Hematopoietic multipotent progenitor cell treated with erythropoietin and hydrocortisone succinate and interleukin-3 and kit ligand, for 15 days (in vitro differentiated cells): ENCODE measurements at places on chromosomes 16 and 17.

DNA sequence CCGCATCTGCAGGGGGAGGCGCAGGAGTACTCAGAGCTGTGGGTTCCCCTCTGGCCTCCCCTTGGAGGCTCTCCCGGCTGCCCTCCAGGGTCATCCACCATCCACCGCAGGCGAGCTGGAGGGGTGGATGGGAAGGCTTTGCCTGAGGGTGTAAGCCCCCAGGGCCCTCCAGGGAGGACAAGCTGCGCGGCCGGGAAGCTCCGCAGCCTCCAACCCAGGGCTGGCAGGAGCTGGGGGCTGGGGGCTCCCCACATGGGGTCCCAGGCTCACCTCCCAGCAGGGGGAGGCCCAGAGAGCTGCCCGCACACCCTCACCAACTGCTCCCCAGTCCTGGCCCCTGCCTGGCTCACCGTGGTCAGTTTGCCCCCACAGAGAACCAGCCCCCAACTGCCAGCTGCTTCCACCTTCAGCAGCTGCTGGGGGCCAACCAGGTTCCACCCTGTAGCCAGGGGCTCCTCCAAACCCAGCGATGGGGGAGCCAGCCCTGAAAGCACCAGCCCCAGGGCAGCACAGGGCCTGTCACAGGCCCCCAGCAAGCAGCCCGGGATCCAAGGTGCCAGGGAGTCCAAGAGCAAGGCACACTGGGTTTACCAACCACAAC lies 19.8 kb upstream of the CHMP6 start:
- no peak for DNase-seq

GRCh38 chr17:80689129-80689619 lies 144.5 kb downstream of the RPTOR start:
- peak; percentile 6 for DNase-seq

DNA sequence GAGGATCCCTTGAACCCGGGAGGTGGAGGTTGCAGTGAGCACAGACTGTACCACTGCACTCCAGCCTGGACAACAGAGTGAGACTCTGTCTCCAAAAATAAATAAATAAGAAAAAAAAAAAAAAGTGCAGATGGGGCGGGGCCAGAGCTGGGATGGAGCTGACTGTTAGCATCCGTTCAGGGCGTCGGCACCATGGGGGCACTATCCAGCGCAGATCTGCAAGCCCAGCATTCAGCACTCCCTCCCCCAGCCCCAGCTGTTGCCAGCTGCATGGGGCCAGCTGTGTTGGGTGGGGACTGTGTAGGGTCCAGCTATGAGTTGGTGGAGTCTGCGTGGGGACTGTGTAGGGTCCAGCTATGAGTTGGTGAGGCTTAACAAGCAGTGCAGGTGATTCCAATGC lies 13.3 kb downstream of the GPRC5C start:
- DNase-seq: no peak

DNA sequence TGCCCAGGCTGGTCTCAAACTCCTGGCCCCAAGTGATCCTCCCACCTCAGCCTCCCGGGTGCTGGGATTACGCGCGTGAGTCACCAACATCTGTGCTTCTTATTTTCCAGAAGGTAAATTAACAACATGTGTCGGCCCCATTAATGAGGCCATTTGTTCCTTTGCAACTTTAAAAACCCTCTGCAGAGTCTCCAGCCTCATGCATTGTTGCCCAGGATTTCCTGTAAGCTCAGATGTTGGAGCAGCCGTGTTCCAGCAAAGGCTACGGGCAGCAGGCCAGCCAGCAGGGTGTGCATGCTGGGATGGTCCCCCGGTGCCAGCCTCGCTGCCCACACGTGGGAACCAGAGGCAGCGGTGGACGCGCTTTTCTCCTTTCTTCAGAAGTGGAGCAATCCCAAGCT lies 19.1 kb upstream of the HEXD start:
- DNase-seq: no peak

- DNase-seq: no peak
These were observed 2.5 kb upstream of the CDYL2 start for GRCh38 chr16:80806927-80807340.

GRCh38 chr16:88886420-88886844 lies 20.0 kb upstream of the PABPN1L start:
- DNase-seq: no peak

DNA sequence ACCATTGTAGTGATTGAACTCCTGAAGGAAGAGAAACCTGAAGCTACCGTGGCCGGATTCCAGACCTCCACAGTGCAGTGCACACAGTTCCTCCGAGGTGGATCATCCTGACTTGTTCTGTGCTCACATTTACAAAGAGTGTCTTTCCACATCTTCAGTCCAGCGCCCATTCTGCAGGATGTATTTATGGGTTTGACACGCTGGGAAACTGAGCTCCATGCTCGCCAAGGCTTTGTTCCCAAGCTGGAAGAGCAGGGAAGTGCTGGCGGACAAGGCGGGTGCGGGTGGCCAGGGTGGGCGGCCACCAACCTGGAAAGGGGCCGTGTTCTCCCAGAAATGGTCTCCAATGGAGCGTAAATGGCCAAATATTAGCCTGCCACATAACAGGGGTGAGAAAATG lies 227.9 kb downstream of the IRF8 start:
- no peak for DNase-seq

DNA sequence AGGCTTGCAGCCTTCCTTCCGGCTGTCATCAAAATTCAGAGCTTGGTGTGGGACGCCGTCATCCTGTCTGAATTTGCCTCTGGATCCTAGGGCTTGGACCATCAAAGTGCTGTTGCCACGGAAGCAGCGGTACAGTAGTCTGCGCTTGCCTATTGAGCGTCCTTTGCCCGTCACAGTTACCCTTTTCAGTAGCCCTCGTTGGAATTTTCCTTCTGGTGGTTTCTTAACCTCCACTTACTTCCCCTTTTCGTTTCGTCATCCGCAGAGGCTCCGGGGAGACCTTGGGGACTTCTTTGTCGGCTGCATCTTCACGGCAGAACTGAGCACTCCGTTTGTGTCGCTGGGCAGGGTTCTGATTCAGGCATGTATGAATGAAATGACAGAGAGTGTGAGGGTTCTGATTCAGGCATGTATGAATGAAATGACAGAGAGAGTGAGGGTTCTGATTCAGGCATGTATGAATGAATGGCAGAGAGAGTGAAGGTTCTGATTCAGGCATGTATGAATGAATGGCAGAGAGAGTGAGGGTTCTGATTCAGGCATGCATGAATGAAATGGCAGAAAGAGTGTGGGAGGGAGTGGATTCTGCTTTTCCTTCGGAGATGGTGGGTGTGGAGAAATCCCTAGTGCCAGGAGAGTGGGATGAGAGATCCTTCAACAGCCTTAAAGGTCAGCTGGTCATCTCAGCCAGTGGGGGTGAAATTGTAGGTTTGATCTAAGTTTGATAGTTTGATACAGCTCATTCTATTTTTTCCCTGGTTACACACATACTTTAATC lies 8.0 kb downstream of the TLCD3A start:
- DNase-seq: no peak

DNA sequence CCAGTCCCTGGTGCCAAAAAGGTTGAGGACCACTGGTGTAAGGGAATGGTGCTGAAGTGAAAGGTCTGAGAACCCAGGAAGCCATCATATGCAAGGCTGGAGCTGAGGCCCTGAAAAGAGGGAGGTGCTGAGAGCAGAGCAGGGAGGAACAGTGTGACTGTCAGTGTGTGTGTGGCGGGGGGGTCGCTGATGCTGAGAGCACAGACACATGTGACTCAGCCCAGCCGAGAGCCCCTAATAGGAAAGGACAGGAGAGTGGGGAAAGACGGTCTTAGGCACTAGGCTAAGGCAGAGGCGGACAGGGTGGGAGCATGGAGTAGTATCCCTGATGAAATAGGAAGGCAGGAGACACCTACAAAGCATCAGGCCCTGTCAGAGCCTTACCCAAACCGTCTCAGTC lies 1.2 kb downstream of the B9D1 start:
- no peak for DNase-seq

GRCh38 chr17:37488009-37488604 lies 1.6 kb upstream of the DUSP14 start:
- DNase-seq: no peak

DNA sequence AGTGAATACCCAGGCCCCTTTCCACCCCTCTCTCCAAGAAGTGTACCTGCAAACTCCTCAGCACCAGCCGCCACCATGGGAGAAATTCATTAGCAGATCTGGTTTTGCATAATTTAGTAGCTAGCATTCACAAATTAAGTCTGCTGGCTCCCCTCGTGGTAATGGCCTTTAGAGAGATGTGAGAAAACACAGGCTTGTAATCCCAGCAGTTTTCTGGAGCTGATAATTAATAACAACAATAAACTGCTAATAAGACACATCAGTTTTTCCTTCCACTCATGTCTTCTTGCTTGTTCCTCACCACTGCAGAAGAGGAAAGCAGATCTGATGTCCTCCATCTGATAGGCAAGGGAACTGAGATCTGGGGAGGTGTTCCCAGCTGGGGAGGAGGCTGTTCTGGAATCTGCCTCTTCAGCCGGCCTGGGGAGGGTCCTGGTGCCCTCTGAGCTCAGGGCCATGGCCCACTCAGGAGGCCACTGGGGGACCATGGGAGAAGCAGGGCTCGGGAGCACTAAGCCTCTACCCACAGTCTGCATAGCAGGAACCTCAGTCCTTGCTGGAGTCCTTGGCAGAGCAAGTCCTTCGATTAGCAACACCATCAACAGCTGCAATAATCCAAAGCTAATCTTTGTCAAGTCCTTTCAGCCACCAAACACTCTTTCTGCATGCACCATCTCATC lies 74.2 kb upstream of the DNAJA2 start:
- no peak for DNase-seq

DNA sequence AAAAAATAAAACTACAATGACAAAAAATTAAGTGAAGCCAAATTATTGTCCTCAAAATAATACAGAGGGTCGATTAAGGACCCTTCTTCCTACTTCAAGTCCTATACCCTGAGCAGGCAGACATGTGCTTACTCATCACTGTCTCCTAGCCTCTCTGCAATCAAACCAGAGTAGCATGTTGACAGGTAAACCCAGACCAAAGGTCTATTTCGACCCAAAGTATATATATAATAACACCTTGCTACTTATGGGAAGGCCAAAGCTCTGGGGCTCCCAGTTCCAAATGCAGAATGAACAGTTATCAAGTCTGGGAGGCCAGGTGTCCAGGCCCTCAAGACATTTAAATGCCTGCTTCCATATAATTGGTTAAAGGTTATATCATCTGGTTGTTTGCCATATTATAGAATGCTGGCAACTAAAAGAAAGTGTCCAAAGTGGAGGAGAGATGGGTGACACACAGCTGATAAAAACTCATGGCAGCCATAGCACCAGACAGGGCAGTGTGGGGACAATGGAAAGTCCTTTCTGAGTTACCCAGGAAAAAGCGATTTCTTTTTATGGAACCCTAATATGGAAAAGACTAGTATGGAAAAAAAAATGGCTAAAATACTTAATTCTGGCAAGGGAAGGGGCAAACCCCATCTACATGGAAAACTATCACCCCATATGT lies 53.6 kb downstream of the N4BP1 start:
- no peak for DNase-seq

DNA sequence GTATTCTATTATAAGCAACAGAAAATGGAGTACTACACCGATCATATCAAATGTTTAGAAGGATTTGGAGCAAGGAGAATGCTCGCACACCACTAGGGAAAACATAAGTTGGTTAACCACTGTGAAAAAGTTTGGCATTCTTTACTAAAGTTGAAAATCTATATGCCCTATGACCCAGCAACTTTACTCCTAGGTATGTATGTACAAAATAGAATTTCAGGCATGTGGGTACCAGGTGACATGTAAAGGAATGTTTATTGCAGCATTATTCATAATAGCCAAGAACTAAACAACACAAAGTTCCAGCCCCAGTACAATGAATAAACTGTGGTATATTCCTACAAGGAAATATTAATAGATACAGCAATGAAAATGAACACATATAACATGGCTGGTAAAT lies 5.8 kb upstream of the HBZ start:
- no peak for DNase-seq

DNA sequence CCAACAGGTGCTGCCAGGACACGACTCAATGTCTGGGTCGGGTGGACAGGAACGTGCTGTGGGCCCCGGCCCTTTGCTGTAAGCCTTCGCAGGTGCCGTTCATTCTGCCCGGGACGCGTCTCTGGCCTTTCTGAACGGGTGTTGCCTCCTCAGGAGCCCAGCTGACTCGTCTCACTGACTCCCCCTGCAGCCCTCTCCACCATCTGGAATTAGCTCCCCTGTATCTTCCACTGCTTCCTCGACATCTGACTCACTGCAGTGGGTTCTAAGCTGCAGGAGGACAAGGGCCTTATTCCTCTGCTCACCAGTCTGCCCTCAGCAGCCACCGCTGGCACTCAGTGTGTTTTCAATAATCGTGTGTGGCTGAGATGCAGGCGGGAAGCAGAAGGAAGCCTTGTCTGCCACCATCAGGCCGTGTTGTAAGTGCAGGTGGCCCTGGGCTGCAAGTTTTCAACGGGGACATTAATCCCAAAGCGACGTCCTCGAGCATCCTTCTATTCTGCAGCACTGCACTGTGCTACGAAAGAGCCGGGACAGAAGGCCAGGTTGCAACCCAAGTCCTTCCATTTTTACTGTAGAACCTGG lies 256.2 kb downstream of the FOXL1 start:
- DNase-seq: no peak

DNA sequence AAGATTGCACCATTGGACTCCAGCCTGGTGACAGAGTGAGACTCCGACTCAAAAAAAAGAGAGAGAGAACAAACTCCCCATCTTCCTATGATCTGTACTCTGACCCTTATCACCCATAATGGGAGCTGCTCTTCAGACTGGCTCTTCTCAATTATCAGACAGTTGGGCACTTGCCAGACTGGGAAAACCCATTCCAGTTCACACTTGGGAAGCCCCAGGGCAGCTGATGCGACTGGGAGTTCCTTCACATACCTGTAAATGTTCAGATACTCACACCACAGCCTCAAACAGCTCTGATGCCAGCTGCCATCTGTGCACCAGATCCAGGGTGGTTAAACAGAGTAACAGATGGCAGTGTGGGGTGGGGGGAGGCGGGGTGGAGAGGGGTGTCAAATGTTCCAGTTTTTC lies 23.8 kb upstream of the TMEM101 start:
- no peak for DNase-seq

- DNase-seq: no peak
These were observed 1.3 kb upstream of the PCGF2 start for GRCh38 chr17:38749223-38750043.

DNA sequence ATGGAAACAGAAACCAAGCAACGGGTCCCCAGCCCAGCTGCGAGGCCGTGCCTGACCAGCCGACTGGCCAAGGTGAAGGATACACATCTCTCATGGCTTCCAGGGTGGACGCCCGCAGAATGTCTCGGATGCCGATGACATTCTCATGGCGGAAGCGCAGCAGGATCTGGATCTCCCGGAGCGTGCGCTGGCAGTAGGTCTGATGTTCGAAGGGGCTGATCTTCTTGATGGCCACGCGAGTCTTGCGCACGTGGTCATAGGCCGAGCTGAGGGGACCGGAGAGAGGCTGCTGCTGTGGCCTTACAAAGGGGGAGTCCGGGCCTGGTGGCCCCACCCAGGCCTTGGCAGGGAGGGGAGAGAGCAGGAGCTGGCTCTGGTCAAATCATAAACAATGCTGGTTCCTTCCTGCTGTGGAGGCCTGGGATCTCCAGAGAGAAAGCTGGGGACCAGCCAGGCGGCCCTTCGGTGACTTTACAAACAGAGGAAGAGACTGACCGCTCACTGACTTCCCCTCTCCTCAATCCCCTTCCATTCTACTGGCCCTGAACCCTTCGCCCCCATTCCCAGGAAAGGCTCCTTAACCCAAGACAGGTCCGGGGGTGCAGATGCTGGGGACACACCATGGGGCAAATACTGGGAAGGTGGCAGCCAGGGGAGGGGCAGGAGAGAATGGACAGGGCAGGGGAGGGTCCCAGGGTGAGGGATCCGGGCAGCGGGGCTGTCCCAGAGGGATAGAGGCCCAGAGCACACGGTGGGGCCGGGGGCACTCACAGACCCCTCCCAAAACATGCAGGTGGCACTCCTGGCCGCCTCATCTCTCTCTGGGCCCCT lies 1.1 kb downstream of the MAPK3 start:
- no peak for DNase-seq

GRCh38 chr17:77206158-77206956 lies 65.6 kb downstream of the SEC14L1 start:
- no peak for DNase-seq
